Fibroblast of villous mesenchyme (primary cell): ENCODE measurements at places on chromosomes 5 and 9. TPM values are rescaled to one million over a fixed set of nuclear protein-coding genes. Genes with fewer than 3 reads are reported as not detected.

Gene ASTN2
- total RNA-seq: 3.9 and 5.6 TPM in 2 replicates

Gene GPX8
- total RNA-seq: 133 and 182 TPM in 2 replicates

Gene SIT1
- under 0.01 TPM in 1 of 2 replicates, not detected in the other for total RNA-seq

Gene SREK1IP1
- total RNA-seq: 9.0 and 12.5 TPM in 2 replicates

Gene SLC31A2
- total RNA-seq: 11.6 and 23.3 TPM in 2 replicates

Gene GAPVD1
- total RNA-seq: 72.8 and 88.9 TPM in 2 replicates

Gene IL7R
- 12.9 and 74.7 TPM in 2 replicates for total RNA-seq

Gene PCDHGC4
- total RNA-seq: 2.6 and 2.9 TPM in 2 replicates

Gene PRELID2
- 23.2 and 35.0 TPM in 2 replicates for total RNA-seq

Gene TMEM232
- total RNA-seq: 1.3 TPM in 2 replicates

Gene S1PR3
- 102 and 279 TPM in 2 replicates for total RNA-seq

Gene CEL
- total RNA-seq: under 0.01 TPM in 2 replicates

Gene ZCCHC7
- 16.1 and 25.0 TPM in 2 replicates for total RNA-seq

Gene MCIDAS
- total RNA-seq: not detected in 2 replicates

Gene TRUB2
- 17.7 and 20.6 TPM in 2 replicates for total RNA-seq

Gene UNC5A
- total RNA-seq: not detected in 2 replicates

Gene CLTB
- total RNA-seq: 86.3 and 118 TPM in 2 replicates
